ENCODE measurements at places on chromosomes 1 and 21.

- no peak for DNase-seq
These were observed 44.8 kb downstream of the PCNT start for GRCh38 chr21:46368533-46369285.

DNA sequence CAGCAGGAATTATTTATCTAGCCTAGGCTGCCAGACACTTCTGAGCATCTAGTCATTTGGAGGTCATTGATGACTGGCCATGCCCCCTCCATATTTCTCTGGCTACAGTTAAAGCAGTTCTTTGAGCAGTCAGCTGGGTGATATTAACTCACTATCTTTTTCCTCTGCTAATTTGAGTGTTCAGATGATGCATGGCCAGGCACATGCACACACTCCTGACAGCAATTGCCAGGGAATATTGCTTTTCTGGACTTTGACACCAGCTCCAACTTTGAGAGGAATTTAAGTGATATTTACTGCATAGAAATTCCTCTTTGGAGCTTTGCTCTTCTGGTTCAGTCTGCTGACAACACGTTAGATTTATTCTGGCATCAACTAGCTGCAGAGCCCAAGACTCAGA is 52.6 kb downstream of the CD247 start:
- DNase-seq, result no peak

GRCh38 chr1:52752484-52752826 is 26.2 kb downstream of the ZYG11B start:
- no peak for DNase-seq

DNA sequence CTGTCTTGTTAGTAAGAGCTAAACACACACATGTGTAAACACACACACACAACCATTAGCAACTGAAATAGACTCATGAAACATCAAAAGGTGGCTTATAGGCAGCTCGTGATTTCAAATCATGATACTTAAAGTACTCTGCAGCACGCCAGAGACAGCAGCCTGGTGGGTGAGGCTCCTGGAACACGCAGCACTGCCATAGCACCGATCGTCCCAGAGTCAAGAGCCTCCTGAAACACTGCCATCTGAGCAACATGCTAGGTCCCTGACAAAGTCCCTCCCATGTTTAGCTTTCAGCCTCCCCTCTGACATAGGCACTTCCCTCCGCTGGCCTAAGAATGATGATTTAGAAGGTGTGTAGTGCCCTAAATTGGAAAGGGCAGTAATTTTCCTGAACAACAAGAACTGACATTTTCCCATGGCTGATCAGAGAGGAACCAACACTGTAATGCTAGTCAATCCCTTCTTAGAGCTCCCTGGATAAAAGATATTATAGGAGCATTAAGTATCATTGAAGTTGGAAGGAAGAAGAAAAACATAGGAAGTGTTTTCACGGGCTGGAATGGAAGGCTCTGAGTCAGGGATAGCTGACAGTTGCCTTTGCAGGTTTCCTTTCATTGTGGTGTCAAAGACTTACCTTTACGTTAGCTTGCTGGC is 14.1 kb upstream of the DPT start:
- DNase-seq, result no peak

- DNase-seq, result no peak
These were observed 28.3 kb downstream of the TMPRSS2 start for GRCh38 chr21:41479686-41480085.

GRCh38 chr1:24425441-24425840 is 9.8 kb downstream of the NIPAL3 start:
- DNase-seq, result no peak

DNA sequence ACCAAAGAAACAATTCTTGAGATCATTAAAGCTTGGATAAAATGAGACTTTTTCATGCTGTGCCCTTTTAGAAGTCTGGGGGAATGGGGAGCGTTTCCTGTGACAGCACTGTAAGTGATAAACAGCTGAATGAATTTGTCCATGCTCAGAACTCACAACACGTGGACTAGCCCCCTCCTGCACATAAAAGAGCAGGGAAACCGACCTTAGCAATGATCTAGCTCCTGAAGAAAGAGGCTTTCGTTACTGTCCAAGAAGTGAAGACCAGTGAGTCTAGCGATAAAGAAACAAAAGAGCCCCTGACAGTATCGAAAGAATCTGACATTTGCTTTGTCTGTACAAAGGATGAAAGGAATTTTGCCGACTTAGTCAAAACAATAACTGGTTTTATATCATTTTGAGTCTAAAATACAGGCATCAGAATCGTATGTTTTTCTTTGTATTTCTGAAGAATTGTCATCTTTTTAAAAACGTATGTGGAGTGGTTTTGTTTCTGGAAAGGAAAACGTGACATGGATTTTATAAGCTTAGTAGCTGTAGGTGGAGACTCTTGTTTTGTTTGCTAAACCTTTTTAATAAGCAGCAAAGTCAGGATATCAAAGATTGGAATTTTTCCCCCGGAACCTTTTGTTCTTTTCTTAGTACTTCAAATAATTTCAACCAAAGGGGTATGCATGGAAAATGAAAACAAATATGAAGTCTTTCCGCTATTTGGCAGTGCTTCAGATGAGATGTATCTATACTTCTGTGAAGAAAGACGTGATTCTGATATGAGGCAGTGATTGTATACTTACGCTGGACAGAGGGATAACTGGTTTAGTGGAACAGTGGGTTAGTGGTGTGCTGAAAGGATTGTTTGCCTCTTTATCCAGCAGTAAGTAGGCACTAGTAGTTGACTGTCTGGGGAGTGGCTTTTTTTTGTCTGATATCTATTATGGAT is 61.0 kb downstream of the MAST2 start:
- DNase-seq, result no peak

- DNase-seq, result no peak
These were observed 76.3 kb downstream of the ZP4 start for GRCh38 chr1:237814319-237814924.

- DNase-seq, result no peak
These were observed 11.7 kb downstream of the QSOX1 start for GRCh38 chr1:180166436-180166800.

GRCh38 chr1:206664740-206665139 is 20.0 kb upstream of the MAPKAPK2 start:
- no peak for DNase-seq

GRCh38 chr1:174702011-174702410 is 254.2 kb downstream of the GPR52 start:
- no peak for DNase-seq

DNA sequence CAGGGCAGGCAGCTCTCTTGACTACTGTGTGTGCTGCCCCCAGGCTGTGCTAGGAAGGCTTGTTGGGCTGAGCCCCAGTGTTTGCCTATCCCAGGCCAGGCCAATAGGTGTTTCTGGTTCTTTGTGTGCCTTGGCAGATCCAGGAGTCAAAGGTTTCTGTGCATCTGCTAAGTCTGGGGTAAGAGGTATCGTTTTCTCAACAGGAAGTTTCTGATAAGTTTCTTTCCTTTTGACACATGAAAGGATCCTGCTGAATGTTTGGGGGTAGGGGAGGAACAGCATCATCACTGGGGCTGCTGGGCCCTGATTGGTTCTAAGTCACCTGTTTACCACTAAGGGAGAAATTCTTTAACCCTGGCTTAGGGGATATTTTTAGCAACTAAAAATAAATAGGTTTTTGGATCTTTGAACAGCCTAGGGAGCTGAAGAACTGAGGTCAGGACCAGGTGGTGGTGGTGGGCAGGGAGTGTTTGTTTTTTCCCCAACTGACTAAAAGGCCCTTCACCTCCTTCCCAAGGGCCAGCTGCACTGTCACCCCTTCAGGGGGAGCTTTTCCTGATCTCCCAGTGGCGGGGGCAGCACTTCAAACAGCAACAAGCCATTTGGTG is 85.1 kb downstream of the KCNN3 start:
- no peak for DNase-seq

DNA sequence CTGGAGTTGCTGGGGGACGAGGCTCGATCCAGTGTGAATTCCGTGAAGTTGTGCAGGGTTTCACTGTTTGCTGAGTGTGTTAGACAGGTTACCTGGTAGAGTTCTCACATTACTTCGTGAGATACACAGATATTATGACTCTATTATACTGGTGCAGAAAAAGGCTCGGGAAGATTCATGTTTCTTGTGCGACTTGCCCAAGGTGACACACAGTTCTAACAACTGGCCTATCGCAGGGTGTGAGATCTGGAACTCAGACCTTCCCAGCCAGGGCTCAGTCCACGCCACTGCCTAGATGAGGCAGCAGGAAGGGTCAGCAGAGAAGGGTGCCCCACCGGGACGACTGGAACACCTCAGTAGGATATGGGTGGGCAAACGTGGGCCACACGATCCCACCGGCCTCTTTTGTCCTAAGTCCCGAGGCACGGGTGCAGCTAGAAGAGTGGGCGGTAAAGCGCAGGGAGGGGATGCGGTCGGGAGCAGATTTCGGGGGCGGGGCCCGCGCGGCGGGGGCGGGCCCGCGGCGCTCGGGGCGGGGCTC is 296 bp upstream of the RNPEP start:
- peak; percentile 87 for DNase-seq

DNA sequence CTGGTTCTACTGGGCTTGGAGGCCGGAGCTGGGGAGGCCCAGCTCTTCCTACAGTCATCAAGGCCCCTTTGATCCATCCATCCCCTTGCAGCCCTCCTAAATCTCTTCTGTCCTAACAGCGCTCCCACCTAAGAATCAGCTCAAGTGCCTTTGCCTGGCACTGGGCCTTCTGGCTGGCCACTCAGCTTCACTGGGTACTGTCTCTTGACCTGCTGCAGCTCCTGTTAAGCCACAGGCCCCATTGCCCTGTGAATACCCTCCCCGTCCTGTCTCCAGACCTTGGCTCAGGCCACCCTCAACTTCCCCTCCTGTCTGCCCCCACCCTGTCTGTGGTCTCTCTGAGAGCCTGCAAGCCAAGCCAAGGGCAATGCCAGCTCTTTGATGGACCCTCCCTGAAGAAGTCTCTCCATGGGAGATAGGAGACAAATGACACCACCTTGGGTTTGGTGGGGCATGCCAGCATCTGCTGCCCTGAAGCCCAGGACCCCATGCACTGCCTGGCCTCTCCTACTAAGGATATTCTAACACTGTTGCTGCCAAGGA is 27.3 kb downstream of the FAM151A start:
- DNase-seq, result no peak

DNA sequence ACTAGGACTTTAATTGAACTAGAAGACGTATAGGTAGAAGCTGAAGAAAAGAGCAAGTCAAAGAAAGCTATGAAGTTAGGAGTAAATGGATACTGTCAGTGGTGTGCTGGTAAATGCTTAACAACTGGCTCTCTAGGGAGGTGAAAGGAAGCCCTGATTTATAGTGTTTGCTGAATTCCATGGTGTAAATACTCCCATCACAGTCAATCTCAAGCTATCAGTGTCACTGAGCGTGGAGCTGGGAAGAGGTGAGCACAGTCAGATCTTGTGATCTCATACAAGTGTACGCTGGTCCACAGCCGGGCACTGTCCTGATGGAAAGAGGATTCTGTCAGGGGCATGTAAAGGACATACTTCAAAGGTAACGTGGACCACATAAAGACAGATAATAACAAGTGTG is 28.3 kb downstream of the ELAPOR1 start:
- no peak for DNase-seq

DNA sequence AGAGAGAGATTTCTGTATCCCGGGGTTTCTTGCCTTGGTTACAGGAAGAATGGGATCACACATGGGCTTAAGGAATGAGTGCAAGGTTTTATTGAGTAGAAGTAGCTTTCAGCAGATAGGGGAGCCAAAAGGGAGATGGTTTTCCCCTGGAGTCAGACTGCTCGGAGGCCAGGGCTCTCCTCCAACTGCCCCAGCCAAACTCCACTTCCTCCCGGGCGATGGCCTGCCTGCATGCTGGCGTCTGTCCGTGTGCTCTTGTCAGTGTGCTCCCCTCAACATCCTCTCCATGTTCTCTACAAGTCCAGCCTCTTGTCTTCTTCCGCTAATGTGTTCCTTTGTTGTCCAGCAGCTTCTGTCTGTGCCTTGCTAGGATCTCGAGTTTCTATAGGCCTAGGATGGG is 421.3 kb upstream of the ADGRL2 start:
- DNase-seq, result no peak

All from tibial artery (tissue), 4 donors.